ENCODE measurements at places on chromosomes 13 and 19. TPM values are rescaled to one million over a fixed set of nuclear protein-coding genes. Genes with fewer than 3 reads are reported as not detected.

The DHRS12 gene
- total RNA-seq: 6.0 TPM

The B3GNT8 gene
- total RNA-seq: 14.3 TPM

The CEACAM3 gene
- 0.26 TPM for total RNA-seq

The ADGRE3 gene
- not detected for total RNA-seq

The CCDC169 gene
- total RNA-seq: 1.5 TPM

The GZMM gene
- total RNA-seq: not detected
